T-helper 2 cell (primary cell): ENCODE measurements at places on chromosomes 16 and 17.

- no peak for DNase-seq
Observed at GRCh38 chr17:76844846-76845245, 23.4 kb upstream of the MGAT5B start.

GRCh38 chr17:73667181-73667959, 23.1 kb upstream of the SDK2 start:
- no peak for DNase-seq

DNA sequence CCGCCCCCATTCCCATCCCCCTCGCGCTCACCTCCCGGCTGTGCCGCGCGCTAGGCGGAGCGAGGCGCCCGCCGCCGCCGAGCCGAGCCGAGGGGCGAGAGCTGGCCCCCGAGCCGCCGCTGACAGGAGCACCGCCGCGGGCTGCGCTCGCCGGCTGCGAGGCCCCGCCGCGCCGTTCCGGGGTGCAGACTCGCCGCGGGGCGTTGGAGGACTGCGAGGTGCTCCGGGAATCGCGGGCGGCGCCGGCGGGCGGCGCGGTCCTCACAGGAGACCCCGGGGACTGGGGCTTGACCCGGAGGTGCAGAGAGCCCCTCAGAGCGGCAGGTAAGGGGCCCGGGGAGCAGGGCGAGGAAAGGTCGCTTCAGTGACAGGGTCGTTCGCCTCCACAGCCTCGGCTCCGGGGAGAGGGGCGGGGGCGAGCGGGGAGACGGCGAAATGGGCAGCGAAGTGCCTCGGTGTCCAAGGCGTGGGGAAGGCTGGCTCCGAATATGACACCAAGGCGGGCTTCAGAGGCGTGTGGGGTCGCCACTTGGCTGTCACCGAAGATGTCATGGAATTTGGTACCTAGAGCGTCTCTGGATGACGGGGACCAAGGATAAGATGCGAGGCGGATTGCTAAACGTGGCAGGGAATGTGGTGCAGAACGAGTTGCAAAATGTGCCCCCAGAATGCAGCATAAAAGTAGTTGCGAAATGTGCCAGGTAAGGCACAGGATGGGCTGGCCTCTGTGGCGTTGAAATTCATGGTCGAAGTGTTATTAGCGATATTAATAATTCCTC, 580 bp downstream of the TANC2 start:
- DNase-seq = peak; percentile 58

DNA sequence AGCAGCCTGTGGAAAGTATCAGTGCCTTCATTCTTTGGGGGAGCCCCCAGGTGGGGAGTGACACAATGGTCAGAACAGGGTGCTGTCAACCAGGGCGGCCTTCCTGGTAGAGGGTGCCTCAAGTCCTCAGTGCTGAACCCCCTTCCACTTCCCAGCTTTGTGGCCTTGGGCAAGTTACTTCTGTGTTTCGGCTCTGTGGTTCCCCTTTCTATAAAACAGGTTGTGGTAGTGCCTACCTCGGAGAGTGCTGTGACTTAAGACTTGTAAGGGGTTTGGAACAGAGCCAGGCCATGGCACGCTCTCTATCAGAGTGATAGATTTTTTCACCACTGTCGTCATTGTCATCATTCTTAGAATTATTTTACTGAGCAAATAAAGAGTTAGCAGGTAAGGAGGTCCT, 141.1 kb downstream of the CCDC182 start:
- peak; percentile 19 for DNase-seq

DNA sequence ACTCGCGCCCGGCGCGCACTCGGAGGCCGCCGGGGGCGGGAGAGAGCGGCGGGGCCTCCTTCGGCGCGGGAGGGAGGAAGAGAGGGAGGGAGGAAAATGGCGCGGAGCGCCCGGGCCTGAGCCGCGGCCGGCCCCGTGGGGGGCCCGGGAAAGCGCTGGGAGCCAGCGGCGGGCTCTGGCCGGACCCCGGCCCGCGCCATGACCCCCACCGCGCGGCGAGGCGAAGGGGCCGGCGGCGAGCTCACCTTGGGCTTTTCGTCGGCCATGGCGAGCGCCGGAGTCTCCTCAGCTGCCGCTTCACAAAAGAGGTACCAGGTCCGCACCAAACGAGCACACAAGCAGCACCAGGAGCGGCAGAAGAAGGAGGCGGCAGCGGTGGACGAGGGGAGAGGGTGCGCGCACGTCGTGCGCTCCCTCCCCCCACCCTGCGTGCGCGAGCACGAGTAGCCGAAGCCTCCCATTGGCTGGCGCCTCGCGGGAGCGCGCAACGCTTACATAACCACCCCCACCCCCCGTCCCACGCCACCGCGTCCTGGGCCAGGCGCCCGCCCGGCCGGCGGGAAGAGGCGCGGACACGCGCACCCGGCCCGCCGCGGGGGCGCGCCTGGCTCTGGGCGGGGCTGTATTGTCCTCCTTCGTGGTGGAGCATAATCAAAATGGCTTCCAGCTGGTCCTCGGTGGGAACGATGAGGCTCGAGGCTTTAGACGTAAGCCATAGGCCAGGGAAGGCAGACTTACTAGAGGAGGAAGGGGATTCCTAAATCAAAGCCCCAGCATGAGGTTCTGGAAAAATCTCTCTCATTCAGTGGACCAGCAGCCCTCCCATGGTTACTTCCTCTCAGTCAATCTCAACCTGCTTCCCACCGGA, at the start of gene SUMO2:
TSS of gene SUMO2 (minus strand) at position 391 of the 868 bp plus-strand sequence. CDS start at position 266, 125 bp downstream.
- DNase-seq = peak; percentile 89

DNA sequence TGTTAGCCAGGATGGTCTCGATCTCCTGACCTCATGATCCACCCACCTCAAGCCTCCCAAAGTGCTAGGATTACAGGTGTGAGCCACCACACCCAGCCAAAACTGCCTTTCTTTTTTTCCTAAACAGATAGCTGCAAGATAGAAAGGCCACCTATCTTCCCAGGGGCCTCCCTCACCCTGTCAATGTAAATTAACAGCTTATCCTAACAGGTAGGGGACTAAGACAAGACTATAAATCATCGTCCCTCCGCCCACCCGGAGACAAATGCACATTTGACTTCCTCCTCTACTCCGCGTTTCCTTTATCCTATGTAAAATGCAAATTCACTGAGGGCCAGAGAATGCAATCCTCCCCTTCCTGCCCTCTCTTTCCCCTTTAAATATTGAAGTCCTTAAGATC, 71.4 kb downstream of the MARF1 start:
- no peak for DNase-seq

- no peak for DNase-seq
Observed at GRCh38 chr16:49378238-49378637, 4.6 kb downstream of the C16orf78 start.

DNA sequence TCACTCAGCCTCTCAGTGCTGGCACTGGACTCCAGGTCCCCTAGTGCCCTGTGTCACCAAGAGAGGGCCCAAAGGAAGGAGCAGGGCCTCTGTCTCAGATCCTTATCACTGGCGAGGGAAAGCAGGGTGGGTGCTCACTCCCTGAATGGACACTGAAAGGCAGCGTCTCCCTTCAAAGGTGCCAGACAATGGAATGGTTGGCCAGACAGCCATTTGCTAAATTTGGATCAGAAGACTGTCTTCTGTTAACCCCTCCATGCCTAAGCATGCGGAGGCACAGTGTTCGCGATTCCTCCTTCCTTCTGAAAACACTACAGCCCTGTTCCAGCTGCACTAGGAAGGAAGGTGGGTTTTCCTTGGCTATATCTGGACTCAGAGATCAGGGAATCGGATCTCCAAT, 48.4 kb downstream of the SRCIN1 start:
- DNase-seq = no peak

DNA sequence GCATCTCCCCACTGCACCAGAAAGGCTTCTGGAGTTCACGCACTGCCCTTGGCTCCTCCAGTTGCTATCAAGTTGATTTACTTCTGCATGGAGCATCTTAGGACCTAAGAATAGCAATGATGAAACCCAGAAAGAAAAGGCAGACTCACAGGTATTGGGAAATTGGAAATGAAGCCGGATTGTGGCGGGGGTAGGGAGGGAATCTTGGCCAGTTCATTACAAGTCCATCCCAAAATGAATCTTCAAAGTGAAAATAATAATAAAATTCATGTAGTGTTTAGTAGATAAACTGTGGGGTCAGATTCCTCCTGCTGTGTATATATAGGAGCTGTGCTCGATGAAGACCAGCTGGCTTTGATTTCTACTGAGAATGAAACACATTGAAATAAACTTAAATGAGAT, 33.7 kb downstream of the TEKT3 start:
- DNase-seq = no peak

DNA sequence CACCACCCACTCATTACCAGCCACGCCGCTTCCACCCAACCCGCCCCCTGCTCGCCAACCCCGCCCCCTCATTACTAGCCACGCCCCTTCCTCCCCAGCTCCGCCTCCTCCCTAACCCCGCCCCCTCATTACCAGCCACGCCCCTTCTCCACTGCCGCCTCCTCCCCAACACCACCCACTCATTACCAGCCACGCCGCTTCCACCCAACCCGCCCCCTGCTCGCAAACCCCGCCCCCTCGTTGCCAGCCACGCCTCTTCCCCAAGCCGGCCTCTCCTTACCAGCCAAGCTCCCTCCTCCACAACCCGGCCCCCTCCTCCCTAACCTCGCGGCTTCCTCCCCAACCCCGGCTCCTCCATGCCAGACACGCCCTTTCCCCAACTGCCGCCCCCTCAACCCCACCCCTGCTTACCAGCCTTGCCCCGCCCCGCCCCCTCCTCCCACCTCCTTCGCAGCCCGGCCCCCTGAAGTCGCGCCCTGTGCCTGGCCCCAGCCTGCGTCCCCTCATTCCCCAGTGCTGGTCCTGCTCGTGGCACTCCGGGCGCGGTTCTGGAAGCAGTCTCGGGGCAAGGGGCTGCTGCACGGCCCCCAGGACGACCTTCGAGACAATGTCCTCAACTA, 7.3 kb downstream of the SLC22A31 start:
- DNase-seq = peak; percentile 74

DNA sequence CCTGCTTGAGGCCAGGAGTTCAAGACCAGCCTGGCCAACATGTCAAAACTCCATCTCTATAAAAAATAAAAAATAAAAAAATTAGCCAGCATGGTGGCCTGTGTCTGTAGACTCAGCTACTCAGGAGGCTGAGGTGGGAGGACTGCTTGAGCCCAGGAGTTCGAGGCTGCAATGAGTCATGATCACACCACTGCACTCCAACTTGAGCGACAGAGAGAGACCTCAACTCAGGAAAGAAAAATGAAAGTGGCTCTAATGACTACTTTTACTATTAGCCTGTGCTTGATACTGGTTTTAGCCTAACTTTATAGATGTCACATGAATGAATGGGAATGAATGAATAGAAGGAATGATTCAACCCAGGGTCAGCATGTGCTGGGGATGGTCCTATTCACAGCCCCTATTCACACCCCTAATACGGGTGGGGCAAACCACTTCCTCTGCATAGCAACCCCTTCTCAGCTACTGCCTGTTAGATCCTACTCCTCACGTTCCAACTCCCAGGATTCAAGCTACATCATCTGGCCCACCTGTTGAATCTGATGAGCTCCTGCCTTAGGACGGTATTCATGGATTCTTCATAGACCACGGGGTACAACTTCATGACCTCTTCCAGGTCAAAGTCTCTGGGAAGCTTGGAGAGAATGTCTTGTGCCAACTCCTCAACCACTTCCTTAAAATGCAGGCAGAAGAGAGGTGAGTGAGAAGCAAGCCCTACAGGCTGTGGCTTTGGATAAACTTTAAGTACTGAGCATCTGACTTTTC, 40.5 kb downstream of the LYRM1 start:
- DNase-seq = no peak

DNA sequence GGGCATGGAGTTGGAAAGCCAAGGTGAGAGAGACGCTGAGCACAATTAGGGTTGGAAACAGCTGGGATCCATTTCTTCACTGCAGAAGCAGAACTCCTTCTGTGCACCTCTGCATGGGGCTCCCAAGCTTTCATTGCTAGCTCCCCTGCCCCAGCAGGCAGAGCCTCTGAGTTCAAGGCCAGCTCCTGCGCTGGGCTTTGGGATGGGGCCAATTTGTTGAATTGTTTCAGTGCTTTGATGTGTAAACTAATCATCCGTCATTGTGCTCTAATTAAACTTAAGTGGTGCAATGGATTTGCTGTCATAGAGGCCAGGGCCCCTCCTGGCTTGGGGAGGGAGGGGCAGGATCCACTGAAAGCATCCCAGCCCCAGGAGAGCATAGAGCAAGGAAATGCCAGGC, 13.5 kb upstream of the LYRM9 start:
- DNase-seq = no peak
